ENCODE measurements at places on chromosomes 5 and 9.

GRCh38 chr5:59583151-59583809, 310.2 kb downstream of the PDE4D start:
- no peak for DNase-seq

GRCh38 chr9:136119061-136119882, 597 bp upstream of the TMEM250 start:
- DNase-seq: no peak

GRCh38 chr5:144585681-144586080, 415.0 kb downstream of the KCTD16 start:
- DNase-seq: no peak

DNA sequence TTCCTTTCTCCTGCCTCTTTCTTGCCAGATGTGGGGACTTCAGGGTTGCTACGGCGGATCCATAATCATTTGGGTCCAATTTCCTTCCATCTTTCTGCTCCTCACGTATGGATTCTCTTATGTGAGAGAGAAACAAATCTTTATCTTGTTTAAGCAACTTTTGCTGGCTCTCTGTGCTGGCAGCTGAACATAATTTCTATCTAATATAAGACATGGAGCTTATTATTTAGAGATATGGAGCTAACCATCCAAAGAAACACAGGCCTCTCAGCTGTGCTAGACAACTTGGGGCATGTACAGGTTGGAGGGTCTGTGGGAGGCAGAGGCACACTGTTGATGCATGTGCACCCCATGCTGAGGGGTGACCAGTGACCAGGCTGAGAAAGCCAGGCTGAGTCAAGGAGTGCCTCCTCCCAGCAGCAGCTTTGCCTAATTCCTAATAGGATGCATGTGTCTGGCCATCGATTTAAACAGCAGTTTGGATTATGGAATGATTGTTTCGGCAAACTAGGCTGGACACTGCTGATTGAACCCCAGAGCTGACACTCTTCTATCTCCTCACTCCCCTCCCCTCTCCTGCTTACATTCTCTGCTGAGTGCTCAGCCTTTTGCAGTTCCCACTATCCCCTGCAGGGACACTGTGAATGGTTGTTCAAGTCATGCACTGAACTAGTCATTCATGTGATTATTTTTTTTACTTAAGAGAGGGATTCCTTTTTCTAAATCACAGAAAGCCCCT, 195.8 kb downstream of the ERCC6L2 start:
- no peak for DNase-seq

DNA sequence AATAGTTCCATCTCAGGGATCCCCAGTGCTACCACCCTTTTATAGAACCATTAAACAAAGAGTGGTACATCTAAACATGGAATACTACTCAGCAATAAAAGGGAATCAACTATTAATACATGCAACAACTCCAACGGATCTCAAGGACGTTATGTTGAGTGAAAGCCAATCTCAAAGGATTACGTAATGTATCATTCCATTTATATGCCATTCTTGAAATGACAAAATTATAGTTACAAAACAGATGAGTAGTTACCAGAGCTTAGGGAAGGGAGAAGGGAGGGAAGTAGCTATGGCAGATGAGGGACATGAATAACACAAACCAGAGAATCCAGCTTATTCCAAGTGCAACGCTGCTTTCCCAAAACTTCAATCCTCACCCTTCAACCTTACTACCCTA, 69.5 kb downstream of the ACTL7B start:
- no peak for DNase-seq

- DNase-seq: no peak
These were observed 18.9 kb downstream of the ADAMTS2 start for GRCh38 chr5:179326122-179326927.

- DNase-seq: no peak
These were observed 174.0 kb upstream of the SNX2 start for GRCh38 chr5:122600924-122601323.

DNA sequence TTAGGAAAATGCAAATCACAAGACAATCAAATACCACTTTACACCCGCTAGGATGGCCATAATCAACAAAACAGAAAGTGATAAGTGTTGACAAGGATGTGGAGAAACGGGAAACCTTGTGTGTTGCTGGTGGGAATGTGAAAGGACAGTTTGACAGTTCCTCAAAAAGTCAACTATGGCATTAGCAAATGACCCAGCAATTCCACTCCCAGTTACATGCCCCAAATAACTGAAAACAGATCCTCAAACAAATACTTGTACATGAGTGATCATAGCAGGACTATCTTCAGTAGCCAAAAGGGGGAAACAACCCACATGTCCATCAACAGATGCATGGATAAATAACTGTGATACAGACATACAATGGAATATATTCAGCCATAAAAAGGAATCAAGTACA, 21.2 kb downstream of the RASGEF1C start:
- no peak for DNase-seq

GRCh38 chr5:104859437-104859836, 1296.8 kb upstream of the NUDT12 start:
- DNase-seq: no peak

DNA sequence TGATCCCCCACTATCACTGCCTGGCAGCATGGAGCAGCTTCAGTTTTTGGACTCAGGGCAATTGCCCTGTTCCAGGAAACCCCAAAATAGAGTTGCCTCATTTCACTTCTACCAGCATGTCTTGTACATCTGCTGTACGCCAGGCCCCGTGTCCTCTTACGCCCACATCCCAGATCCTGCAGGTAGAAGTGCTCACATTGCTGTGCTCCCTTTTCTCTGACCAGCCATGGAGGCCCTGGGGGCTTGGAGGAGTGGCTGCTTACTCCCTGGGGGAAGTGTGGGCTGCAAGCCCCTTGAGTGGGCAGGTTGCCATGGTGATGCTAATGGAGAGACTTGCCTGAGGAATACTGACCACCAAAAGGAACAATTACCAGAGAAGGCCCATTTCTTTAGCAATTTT, 55.6 kb upstream of the KCNIP1 start:
- DNase-seq: no peak

GRCh38 chr9:137739371-137740309, 120.8 kb downstream of the EHMT1 start:
- DNase-seq: no peak

GRCh38 chr9:73845539-73845938, 651.6 kb upstream of the RORB start:
- DNase-seq: no peak

- DNase-seq: no peak
These were observed 171.4 kb upstream of the CDH10 start for GRCh38 chr5:24816206-24816605.

- no peak for DNase-seq
These were observed 78.6 kb downstream of the SPRY4 start for GRCh38 chr5:142246258-142246657.

- peak; percentile 2 for DNase-seq
These were observed 98.6 kb downstream of the FBXW11 start for GRCh38 chr5:171907725-171908343.
